ENCODE measurements at places on chromosomes 7 and 10.
A peak's percentile ranks its signal among the peaks of the same experiment; 100 is the strongest.

DNA sequence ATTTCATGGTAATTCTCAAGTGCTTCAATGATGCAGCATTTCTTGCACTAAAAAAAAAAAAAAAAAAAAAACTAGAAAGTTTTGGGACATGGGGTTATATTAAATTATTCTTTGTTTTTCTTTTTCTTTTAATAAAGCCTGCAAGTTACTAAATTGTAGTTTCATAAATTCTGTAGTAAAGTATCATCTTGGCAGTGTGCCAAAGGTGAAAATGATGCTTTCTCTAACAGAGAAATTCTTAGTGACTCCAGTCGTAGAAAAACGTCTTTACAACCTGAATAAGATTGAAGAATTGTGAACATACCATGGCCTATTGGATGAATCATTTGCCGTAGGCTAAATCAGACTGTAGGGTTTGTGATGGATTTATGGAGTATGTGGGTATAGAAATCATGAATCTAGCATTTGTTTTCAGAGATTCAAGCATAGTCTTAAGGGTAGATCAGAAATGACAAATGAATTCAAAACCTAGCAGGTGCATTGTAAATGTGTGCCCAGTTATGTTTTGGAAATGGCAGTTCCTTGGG, 27.1 kb downstream of the RBM17 start:
- DNase-seq, result no peak

DNA sequence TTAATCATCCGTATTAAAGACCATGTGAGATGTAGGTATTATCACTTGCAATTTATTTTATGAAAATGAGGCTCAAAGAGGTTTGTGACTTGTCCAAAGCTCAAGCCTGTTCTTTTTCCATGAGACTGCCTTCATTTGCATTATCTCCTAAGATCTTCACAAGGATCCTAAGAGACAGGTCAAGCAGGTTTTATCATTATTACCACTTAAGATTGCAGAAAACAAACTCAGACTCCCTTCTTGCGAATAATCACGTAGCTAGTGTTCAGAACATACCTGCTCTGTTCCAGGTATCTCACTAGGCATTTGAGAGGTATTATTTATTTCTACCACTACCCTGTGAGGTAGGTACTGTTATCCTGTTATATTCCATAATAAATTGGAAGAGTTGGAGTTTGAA, 64.8 kb downstream of the ZNRF2 start:
- DNase-seq, result no peak

GRCh38 chr10:51106311-51106945, 32.1 kb downstream of the PRKG1 start:
- no peak for DNase-seq

DNA sequence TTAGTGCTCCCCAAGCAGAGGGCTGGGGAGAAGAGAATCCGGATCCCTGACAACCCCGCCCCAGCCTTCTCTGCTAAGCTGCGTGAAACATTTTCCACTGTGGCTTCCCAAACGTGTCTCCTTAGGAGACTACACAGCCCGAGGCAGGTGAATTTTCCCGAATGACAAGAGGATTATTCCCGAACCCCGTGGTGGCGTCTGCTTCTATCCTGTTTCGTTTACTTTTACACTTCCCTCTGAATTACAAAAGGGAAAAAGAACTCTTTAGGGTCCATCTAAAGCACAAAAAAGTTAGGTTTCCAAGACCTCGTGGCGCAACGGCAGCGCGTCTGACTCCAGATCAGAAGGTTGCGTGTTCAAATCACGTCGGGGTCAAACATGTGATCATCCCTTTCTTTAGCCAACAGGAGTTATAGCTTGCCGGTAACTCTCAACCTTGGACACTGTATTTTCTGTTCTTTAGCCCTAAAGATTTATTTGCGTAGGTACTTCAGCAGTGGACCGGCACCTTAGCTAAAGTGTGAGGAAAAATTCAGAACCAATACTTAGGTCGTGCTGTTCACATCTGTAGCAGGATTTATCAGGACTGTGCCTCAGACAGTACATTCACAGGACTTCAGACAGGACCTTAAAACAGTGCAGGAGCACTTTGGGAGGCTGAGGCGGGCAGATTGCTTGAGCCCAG, 3.2 kb upstream of the ZNF789 start:
- no peak for DNase-seq

- DNase-seq, result no peak
These were observed 46.8 kb downstream of the CDC14C start for GRCh38 chr7:48971173-48971572.

- DNase-seq, result no peak
These were observed 100.0 kb downstream of the RNF216 start for GRCh38 chr7:5681423-5681822.

GRCh38 chr10:77319557-77319956, 318.1 kb downstream of the KCNMA1 start:
- no peak for DNase-seq

GRCh38 chr7:109256762-109257560, 687.3 kb downstream of the DNAJB9 start:
- no peak for DNase-seq

- DNase-seq, result no peak
These were observed 1.5 kb downstream of the MET start for GRCh38 chr7:116673457-116673865.

DNA sequence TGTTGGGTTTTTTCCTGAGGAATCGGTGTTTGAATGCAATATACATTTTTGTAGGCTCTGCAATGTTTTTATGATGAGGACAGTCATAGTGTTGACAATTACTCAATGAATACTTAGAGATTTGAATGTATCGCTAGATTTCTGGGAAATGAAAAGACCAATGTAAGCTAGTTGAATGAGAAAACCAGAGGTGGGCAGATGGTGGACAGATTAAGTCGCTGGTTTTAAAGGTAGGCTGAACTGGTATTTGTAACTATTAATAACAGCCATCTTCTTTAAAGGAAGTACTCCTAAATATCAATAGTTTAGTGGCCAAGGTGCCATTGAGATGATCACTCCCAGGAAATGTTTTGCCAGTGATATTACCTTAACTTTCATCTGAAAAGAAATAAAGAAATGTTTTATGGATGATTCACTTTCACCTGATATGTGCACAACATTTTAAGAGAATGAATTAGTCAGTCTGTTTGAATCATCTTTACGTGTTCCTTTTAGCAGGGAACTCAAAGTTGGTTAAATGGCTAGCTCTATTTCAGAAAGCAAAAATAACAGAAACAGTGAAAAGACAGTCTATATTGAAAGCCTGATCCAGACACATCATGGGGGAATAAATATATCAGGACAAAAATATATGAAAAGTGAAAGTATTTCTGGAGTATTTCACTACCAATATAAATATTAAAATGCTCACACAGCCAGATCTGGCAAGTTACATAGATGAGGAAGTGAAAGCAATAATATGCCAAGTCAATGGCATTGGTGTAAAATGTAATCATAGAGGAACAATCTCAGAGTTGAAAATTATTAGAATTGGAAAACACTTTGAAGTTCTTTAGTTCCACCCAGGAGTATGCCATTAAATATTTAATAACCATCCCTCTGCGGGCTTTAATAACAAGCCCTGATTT, 20.7 kb downstream of the MET start:
- DNase-seq, result no peak

DNA sequence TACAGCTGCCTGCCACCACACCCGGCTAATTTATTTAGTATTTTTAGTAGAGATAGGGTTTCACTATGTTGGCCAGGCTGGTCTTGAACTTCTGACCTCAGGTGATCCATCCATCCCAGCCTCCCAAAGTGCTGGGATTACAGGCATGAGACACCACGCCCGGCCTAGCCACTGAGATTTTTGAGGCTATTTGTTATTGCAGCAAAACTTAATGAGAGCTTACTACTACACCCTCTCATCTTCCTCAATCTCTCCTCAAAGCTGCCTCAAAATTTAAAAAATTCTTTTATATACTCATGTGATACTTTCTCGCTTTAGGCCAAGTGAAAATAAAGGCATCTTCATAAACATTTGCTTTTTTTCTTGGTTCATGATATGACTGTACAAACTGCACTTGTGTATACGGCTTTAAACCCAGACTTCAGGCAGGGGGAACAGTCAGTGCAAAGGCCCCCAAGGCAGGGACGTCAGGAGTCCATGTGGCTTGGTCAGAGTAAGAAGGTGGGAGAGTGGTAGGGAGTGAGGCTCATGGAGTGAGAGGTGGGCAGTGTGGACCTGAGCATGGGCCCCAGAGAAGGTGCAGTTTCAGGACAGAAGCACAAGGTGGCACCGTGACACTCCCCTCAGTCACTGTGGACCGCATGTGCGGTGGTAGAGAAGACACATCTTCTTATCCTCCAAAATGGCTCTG, 55.5 kb downstream of the SYPL1 start:
- DNase-seq, result peak; percentile 51

DNA sequence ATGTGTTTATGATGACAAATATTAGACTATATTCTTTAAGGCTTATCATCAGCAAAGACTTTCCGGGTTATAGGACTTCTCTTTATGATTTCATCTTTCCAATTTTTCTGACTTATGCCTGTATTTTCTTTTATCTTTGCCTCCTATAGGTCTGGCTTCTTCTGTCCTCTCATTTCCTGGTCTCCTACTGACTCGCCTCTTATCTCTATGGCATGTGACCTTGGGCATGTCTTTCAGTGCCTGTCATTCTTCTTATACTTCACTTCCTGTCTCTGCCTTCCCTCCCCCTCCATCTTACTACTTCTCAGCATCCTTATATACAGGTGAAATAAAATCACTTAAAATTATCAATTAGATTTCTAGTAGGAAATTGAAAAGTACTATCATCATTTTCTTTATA, 42.2 kb downstream of the PCDH15 start:
- no peak for DNase-seq

DNA sequence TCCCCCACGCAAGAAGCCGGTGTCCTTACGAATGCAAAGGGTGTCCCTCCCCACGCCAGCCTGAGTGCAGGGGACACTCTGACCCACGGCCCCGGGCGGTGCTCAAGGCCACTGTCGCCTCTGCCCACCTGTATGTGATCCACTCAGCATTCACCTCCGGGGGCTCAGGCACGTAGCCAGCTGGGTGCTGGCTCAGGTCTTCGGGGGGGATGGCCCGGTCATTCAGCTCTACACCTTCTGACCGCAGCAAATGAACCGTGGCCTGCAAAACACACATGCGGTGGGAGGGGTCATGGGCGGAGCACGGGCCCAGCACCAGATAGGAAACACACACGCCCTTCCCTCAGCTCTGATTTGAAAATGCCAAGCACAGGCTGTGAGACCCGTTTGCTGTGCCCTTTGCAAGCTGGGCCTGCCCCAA, 25.9 kb downstream of the CFAP46 start:
- DNase-seq, result no peak

DNA sequence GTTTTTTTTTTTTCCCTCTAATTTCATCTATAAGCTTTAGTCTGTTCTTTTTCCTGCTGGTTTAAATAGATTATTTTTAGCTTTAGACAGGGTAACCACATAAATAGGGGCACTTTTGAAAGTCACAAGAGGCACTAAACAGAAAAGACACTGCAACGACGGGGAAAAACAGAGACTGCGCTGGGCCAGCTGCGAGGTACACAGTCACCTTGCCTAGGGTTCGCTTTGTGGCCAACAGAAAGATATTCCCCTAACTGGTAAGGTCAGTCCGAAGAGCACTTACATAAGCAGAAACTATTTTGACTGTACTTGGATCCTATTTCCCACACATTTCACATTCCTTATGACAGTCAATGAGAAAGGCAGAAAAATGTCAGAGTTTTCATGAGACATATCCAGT, 175.6 kb upstream of the PHF14 start:
- DNase-seq, result no peak
